CD4-positive, alpha-beta T cell treated with Interleukin-21 for 1 hour (primary cell): ENCODE measurements at places on chromosomes 1 and 21.

- no peak for DNase-seq
Measured at GRCh38 chr1:9520411-9520810, 18.9 kb upstream of the SLC25A33 start.

GRCh38 chr1:2184934-2185333, 9.6 kb downstream of the FAAP20 start:
- DNase-seq = no peak

- no peak for DNase-seq
Measured at GRCh38 chr1:3460672-3461131, 6.2 kb downstream of the ARHGEF16 start.

GRCh38 chr21:40640266-40640789, 206.6 kb downstream of the DSCAM start:
- no peak for DNase-seq

DNA sequence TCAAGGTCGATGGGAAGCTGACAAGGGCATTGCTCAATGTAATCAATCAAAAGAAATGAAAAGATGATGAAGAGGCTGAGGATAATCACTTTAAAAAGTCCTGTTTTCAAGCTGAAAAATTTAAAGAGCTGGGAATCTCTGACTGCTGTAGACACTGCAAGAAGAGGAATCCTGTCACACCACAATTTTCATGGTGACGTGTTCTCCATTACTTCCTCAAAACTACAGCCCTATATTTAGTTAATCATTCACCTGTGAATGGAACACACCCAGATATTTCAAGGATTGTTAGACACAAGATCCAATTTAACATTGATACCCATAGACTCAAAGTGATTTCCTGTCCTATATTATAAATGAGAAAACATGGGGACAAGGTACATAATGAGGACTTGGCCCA, 1048.3 kb downstream of the AMY1C start:
- DNase-seq = no peak

GRCh38 chr1:13541435-13542215, 27.8 kb upstream of the LRRC38 start:
- no peak for DNase-seq
